ENCODE measurements at places on chromosomes 6 and 20. TPM values are rescaled to one million over a fixed set of nuclear protein-coding genes. Genes with fewer than 3 reads are reported as not detected.

Gene FAM210B
- polyA plus RNA-seq, result 49.0 TPM

Gene TEAD3
- 126 TPM for polyA plus RNA-seq

Gene RAB44
- 0.68 TPM for polyA plus RNA-seq

Gene SOBP
- 15.3 TPM for polyA plus RNA-seq

Gene SLC52A3
- 2.8 TPM for polyA plus RNA-seq

Gene CST5
- not detected for polyA plus RNA-seq

Gene SYNJ2
- 10.7 TPM for polyA plus RNA-seq

Gene SLC35F1
- polyA plus RNA-seq, result 0.92 TPM

Gene BIRC7
- 0.18 TPM for polyA plus RNA-seq

Gene HLA-C
- polyA plus RNA-seq, result 351 TPM

Gene TBXT
- polyA plus RNA-seq, result not detected

Gene F13A1
- polyA plus RNA-seq, result 113 TPM

Gene SLC2A10
- polyA plus RNA-seq, result 12.0 TPM

Gene MAFB
- polyA plus RNA-seq, result 20.0 TPM

Gene TSBP1
- polyA plus RNA-seq, result not detected

Gene ELOVL4
- 3.2 TPM for polyA plus RNA-seq

Gene TXLNB
- polyA plus RNA-seq, result 0.58 TPM

Gene RAD21L1
- not detected for polyA plus RNA-seq

Gene DLL1
- 22.1 TPM for polyA plus RNA-seq

Gene OPN5
- not detected for polyA plus RNA-seq

Gene OR12D3
- polyA plus RNA-seq, result not detected

Gene TRDN
- polyA plus RNA-seq, result 0.09 TPM

Measured in urinary bladder (tissue), 4 donors.